CD4-positive, alpha-beta T cell treated with Interleukin-6 at 100 ng/mL for 8 hours (primary cell): ENCODE measurements at places on chromosomes 12 and 14.

- peak; percentile 65 for DNase-seq
Observed at GRCh38 chr12:123237646-123238329, 4.6 kb downstream of the MTRFR start.

- no peak for DNase-seq
Observed at GRCh38 chr12:6092784-6093722, 31.4 kb downstream of the VWF start.

DNA sequence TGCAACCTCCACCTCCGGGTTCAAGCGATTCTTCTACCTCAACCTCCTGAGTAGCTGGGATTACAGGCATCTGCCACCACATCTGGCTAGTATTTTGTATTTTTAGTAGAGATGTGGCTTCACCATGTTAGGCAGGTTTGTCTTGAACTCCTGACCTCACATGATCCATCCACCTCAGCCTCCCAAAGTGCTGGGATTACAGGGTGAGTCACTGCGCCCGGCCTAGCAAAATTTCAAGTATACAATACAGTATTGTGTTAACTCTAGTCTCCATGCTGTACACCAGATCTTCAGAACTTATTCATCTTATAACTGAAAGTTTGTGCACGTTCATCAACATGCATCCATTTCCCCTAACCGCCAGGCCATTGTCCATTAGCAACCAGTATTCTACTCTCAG is 115.1 kb upstream of the MDGA2 start:
- no peak for DNase-seq

DNA sequence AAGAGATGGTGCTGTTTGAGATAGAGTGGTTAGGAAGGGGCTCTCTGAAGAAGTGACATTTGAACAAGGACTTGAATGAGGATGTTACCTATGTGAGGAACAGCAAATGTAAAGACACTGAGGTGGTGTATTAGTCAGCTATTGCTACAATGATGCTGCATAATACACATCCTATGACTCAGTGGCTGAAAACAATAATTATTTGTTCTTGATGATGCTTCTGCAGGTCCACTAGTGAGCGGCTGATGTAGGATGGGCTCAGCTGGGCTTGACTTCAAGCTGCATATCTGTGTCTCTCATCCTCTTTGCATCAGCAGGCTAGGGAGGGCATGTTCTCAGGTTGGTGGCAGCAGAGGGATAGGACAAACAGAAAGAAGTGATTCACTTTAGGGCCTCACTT is 21.4 kb upstream of the CLMN start:
- DNase-seq, result no peak

DNA sequence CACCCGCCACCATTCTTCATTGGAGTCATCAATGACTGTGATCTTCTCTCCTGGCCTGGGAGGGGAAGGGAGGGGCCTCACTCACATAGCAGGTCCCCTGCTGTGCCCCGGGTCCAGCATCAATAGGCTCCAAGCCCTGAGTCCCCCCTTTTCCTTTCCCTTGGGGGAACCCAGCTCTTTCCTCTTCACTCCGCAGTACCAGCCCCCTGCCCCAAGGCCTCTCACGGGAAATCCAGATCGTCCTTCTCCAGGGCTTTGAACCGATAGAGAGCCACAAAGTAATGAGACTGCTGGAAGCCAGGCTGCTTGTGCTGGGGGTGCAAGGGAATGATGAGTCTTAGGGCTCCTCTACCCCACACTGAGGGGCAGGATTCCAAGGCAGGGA is 6.7 kb downstream of the STAC3 start:
- no peak for DNase-seq
